Cardiac muscle cell (in vitro differentiated cells and primary cell): ENCODE measurements at places on chromosomes 6 and 20. TPM values are rescaled to one million over a fixed set of nuclear protein-coding genes. Genes with fewer than 3 reads are reported as not detected.

The HDGFL1 gene
- polyA plus RNA-seq = not detected in 2 replicates

The HCRTR2 gene
- 0.42 TPM in 1 of 2 replicates, not detected in the other for polyA plus RNA-seq

GRCh38 chr6:90425161-90425641 is 128.6 kb upstream of the BACH2 start:
- H3K27me3 ChIP-seq = no peaks in the 10 kb centered on the region
- H3K27ac ChIP-seq = no peak overlapping the region
- no peaks in the 10 kb centered on the region for H3K4me1 ChIP-seq
- H3K36me3 ChIP-seq = no peaks in the 10 kb centered on the region

- no peak overlapping the region for H3K27ac ChIP-seq
- DNase-seq = peak; percentile 75
- no peak overlapping the region for H3K4me3 ChIP-seq
- H3K36me3 ChIP-seq = no peaks in the 10 kb centered on the region
- peaks cover 7% of the 10 kb centered on the region for H3K4me1 ChIP-seq
These were observed 962.9 kb upstream of the SLC35B3 start for GRCh38 chr6:9398071-9398766.

DNA sequence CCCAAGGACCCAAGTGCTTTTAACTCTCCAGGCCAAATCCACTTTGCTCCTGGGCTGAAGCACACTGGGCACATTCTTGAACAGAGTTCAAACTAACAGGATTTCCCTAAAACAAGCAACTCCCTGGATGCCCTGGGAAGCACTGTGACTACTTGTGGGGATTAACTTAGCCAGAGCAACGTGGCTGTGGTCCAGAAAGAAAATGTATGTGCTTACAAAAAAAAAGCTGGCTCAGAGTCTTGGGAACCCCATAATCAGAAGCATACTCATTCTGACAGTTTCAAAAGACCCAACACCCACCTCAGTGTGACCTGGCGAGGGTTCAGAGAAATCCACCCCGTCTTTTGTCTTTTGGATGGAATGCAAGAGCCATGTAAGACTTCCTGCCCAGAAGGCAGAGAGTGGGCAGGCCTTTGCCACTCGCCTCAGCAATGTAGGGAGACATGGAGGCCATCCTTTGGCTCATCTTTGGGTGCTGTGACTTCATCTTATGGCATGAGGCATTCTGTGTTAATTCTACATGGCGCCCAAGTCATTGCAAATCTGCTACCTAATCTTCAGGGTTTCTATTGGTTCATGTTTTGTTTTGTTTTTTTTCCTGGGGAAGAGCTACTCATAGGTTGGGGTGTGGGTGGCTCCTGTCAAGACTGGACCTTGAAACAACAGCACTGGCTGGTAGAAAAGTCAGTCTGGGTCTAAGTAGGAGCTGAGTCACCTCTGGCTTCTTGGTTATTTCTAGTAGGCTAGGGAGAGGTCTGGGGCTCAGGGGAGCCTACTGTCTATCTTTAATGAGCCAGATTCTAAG is 248.6 kb upstream of the SUPT3H start:
- no peaks in the 10 kb centered on the region for H3K36me3 ChIP-seq
- H3K4me1 ChIP-seq = no peaks in the 10 kb centered on the region
- H3K4me3 ChIP-seq = no peak overlapping the region

- H3K27me3 ChIP-seq = no peaks in the 10 kb centered on the region
- H3K27ac ChIP-seq = no peak overlapping the region
- no peak for DNase-seq
- H3K36me3 ChIP-seq = no peaks in the 10 kb centered on the region
- no peaks in the 10 kb centered on the region for H3K4me1 ChIP-seq
- H3K4me3 ChIP-seq = no peak overlapping the region
These were observed 251.9 kb upstream of the RNF24 start for GRCh38 chr20:4267242-4267641.

GRCh38 chr6:7697820-7698623 is 27.9 kb upstream of the BMP6 start:
- H3K4me3 ChIP-seq = no peak overlapping the region
- peak overlapping the region; percentile 34 for H3K27ac ChIP-seq
- no peaks in the 10 kb centered on the region for H3K36me3 ChIP-seq
- DNase-seq = no peak
- no peaks in the 10 kb centered on the region for H3K27me3 ChIP-seq
- no peaks in the 10 kb centered on the region for H3K4me1 ChIP-seq
